ENCODE measurements at places on chromosomes 3 and 15. TPM values are rescaled to one million over a fixed set of nuclear protein-coding genes. Genes with fewer than 3 reads are reported as not detected.

The PEX5L gene
- 9.3 TPM for total RNA-seq

The TAGLN3 gene
- 29.5 TPM for total RNA-seq

The C2CD4A gene
- 0.12 TPM for total RNA-seq

The PTPRG gene
- total RNA-seq, result 27.9 TPM

The SNTN gene
- total RNA-seq, result not detected

The SLC7A14 gene
- total RNA-seq, result 0.44 TPM

The HYKK gene
- total RNA-seq, result 4.9 TPM

The SPSB4 gene
- not detected for total RNA-seq

Measured in uterine smooth muscle cell (primary cell).